ENCODE measurements at places on chromosomes 6 and 20.

DNA sequence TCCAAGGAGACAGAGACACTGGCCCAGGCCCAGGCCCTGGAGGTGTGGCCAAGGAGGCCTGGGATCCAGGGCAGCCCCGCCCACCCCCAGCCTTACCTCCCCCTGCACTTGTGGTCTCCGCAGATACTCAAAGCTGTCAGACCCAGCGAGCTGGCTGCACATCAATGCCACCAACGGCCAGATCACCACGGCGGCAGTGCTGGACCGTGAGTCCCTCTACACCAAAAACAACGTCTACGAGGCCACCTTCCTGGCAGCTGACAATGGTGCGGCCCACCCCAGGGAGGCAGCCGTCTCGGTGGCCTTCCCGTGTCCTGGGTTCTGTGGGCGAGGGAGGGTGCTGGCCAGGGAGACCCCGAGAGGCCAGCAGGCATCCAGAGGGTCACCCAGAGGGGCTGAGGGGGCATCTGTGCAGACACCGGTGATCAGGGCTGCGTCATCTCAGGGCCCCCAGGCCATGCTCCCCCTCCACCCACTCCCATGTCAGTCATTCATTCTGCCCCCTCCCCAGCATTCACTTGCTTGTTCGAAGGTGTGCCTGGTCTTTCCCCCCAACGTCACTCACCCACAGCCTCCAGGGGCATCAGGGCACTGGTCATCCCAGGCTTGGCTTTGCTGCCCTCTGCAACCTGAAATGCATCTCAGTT is 141.3 kb downstream of the TAF4 start:
- no peak for DNase-seq

- DNase-seq = peak; percentile 86
Measured at GRCh38 chr20:50478162-50478990, 31.8 kb upstream of the PTPN1 start.

DNA sequence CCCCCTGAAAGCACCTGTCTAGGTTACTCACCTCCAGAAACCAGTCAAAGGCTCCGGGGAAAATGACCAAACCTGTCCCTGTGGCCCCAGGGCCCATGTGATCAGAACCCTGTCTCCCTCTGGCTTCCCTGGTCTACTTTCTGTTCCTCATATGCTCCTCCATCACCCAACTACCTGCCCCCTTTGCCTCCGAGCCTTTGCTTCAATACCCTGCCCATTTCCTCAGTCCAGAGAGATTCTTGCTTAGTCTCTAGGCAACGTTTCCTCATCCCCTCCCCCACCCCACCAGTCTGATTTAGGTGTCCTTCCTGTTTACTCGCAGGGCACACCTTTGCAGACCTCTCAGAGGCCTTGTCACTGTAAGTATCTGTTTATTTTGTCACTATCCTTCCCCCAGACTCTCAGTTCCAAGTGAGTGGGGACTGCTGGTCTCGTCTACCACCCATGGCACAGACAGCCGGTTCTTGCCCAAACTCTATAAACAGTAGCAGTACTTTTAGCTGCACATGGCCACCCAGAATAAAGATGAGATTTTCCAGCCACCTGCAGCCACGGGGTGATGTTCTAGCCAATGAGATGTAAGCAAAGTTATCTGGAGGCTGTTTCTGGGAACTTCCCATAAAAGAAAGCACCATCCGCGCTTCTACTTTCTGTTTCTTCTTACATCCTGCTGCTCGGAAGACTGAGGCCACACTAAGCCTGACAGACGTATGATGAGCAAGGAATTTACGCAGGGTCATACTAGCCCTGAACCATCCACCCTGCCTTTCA is 13.3 kb downstream of the ELOVL5 start:
- DNase-seq = no peak

GRCh38 chr20:44650771-44651433 is 597 bp downstream of the ADA start:
- peak; percentile 38 for DNase-seq

GRCh38 chr6:148416330-148416965 is 73.8 kb downstream of the SASH1 start:
- DNase-seq = no peak

GRCh38 chr20:50797142-50797541 is 2.3 kb downstream of the BCAS4 start:
- no peak for DNase-seq

Measured in KBM-7 (cell line).